ENCODE measurements at places on chromosomes 4 and X.

DNA sequence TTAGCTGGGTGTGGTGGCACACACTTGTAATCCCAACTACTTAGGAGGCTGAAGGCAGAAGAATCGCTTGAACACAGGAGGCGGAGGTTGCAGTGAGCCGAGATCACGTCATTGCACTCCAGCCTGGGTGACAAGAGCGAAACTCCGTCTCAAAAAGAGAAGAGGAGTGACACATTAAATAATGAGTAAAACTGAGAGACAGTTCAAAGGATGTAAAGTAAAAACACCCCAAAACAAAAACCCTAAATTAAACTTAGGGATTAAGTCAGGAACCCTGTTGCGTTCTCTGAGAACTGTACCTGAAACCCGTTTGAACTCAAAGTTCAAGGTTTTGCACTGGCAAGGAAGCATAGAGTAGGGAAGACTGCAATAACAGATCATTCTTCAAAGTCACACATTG is 141.7 kb downstream of the BRWD3 start:
- no peak for DNase-seq

GRCh38 chrX:44903830-44904530 is 31.0 kb downstream of the KDM6A start:
- DNase-seq = no peak

DNA sequence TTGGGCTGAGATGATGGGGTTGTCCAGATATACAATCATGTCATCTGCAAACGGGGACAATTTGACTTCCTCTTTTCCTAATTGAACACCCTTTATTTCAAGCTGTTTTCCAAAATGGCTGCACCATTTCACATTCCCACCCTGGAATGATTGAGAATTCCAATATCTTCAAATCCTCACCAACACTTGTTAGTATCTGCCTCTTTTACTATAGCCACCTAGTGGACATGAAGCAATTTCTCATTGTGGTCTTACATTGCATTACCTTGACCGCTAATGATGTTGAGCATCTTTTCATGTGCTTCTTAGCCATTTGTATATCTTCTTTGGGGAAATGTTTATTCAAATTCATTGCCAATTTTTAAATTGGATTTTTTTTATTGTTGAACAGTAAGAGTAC is 364.8 kb downstream of the SMARCA1 start:
- DNase-seq = no peak

DNA sequence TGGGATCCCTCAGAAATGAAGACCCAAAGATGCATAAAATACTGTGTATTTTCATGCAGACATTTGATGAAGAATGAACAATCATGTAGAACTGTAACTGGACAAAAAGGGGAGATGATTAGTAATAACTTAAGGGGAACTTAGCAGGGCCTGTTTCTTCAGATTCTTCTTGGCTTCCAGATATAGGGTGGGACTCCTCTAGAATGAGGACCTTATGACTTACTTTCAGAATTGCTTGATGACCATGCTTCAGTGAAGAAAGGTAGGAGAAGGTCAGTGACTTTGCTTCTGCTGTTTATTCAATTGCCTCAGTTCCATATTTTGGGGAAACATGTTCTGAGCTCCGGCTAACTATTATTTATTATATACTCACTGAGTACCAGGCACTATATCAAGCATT is 580.8 kb downstream of the CENPC start:
- DNase-seq = no peak

DNA sequence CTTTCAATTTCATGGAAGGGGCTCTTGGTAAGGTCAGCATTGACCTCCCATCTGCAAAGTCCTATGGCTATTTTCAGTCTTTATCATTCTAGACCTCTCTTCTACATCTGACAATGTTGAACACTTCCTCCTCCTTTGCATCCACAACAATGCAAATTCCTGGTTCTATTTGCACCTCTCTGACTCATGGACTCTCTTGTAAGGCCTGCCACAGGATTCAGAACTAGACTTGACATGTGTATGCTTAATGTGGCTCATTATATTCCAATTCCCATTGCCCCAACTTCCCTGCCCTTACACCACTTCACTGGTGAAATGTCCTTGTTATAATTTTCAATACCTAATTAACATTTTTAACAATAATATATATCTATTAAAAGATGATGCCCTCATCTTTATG is 314.3 kb upstream of the FGF13 start:
- no peak for DNase-seq

- no peak for DNase-seq
Observed at GRCh38 chr4:38150766-38151165, 190.6 kb downstream of the PTTG2 start.

- no peak for DNase-seq
Observed at GRCh38 chrX:130702867-130703707, 199.9 kb downstream of the ENOX2 start.

- DNase-seq = no peak
Observed at GRCh38 chr4:134308910-134309309, 107.3 kb upstream of the PABPC4L start.

DNA sequence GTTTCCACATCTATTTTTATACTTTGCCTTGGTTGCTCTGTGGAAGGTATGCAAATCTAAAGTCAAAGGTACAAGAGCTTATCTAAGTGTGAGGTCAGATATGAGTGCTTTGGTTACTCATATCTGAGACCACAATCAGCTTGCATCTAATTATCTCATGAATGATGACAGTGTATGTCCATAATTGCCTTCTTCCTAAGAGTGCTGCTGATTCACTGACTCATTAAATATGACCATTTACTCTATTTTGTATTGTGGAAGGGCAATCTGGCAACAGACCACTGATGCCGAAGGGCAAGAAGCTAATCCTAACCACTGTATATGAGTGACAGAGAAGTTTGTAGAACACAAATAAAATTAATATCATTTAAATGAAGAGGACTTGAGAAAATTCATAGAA is 1190.2 kb upstream of the AGA start:
- DNase-seq = no peak

- DNase-seq = no peak
Observed at GRCh38 chr4:54155936-54156335, 56.0 kb downstream of the GSX2 start.

- DNase-seq = no peak
Observed at GRCh38 chr4:127352220-127353113, 280.3 kb upstream of the INTU start.

GRCh38 chr4:77615153-77615552 is 9.5 kb downstream of the CXCL13 start:
- no peak for DNase-seq

All from stimulated activated CD8-positive, alpha-beta memory T cell treated with anti-CD3 and anti-CD28 coated beads, Interleukin-7, amount 100 ng/mL, for 24 hours (primary cell).